ENCODE measurements at places on chromosomes 1 and 21.
A peak's percentile ranks its signal among the peaks of the same experiment; 100 is the strongest.

- peak; percentile 78 for DNase-seq
Measured at GRCh38 chr1:52238474-52238873, 96.6 kb downstream of the ZFYVE9 start.

DNA sequence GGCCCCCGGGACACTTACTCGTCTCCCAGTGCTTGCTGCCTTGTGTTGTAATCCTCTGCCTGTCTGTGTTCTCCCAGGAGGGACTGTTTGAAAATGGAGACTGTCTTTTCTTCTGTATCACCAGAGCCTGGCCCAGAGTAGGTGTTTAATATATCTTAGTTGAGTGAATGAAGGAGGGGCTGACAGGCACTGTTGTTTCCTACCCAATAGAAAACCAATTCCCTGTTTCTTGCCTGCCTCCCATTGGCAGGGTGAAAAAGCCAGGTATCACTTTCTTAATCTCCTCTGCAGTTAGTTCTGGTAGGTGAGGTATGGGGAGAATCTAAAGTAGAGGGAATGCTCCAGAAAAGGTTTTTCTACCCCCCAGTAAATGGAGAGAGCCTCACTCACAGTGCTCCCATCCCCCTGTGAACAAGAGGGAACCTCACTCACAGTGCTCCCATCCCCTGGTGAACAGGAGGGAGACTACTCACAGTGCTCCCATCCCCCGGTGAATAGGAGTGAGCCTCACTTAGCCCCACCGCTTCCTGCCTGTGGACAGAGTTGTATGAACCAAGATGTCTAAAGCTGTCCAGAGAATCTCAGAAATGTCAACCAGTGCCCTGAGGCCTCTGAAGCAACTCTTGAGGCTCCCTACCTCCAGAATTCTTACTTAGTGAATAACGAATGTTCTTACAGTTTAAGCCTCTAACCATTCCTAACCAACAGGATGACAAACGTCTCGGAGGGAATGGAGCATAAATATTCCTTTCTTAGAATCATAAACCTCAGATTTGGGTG, at the start of gene GJA5:
Gene GJA5 (minus strand): TSS at position 122 of the 780 bp plus-strand sequence. CDS start 1,364 bp downstream, outside the sequence.
- peak; percentile 91 for DNase-seq

GRCh38 chr1:40877698-40878097, 15.5 kb upstream of the CITED4 start:
- DNase-seq = peak; percentile 97

- no peak for DNase-seq
Measured at GRCh38 chr1:150843474-150843873, 32.9 kb downstream of the ARNT start.

GRCh38 chr1:24536391-24536840, 19.5 kb upstream of the NCMAP start:
- DNase-seq = peak; percentile 31

DNA sequence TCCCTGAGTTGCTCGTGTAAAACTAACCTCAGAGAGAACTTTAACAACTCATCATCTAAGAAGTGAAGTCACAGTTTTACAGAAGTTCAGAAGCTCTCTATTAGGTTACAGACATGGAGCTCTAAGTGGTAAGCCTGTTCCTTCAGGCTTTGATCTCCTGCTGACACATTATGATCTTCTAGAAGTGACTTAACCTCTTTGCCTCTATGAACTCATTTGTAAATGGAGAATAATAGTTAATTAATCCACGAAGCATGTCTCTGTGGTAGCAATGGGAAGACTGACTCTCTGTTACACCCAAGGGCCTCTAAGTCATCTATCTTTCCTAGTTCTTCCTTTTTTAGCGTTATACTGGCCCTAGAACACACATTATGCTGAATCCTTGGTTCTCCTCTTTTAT, 157.9 kb upstream of the NRIP1 start:
- peak; percentile 44 for DNase-seq

DNA sequence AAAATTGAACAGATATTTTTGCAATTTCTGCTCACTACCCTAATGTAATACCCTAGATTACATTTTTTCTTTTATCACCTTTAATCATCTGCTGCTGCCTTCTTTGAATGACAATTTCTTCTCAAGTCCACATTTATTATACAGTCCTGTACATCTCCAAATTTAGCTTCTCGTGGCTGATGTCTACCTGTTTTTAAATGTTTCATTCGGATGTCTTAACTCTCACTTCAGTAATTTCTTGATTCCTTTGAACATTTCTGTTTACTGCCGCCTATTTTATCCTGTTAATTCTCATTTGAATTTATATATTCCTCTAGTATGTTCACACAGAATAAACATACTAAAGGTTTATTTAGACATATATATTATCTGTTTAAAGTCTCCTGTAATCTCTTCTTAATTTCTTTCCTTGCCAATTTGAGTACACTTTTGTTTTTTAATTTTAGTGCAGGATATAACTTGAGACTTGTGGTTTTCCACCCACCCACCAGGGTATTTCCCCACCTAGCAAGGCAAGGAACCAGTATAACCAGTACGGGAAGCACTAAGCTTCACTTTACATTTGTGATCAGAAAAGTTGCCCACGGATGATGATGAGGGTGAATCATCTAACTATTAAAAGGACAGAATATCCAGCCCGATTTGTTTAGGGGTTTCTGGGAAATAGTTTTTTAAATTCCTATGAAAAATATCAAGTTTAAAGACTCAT, 12.7 kb downstream of the INSL5 start:
- DNase-seq = no peak

GRCh38 chr1:206967096-206967849, 3.0 kb downstream of the FCAMR start:
- peak; percentile 30 for DNase-seq

- no peak for DNase-seq
Measured at GRCh38 chr1:234600418-234601281, 9.3 kb downstream of the IRF2BP2 start.

All from EL (cell line).